ENCODE measurements at places on chromosomes 2 and 18. TPM values are rescaled to one million over a fixed set of nuclear protein-coding genes. Genes with fewer than 3 reads are reported as not detected.

The CKAP2L gene
- total RNA-seq, result not detected

- no peak for DNase-seq
Observed at GRCh38 chr2:160209516-160209856, 9.4 kb upstream of the ITGB6 start.

The C2orf81 gene
- total RNA-seq, result 0.86 TPM

The RAB12 gene
- 100 TPM for total RNA-seq

The EML6 gene
- 0.60 TPM for total RNA-seq

- peak; percentile 61 for DNase-seq
Observed at GRCh38 chr2:158760887-158761286, 34.2 kb upstream of the DAPL1 start.

DNA sequence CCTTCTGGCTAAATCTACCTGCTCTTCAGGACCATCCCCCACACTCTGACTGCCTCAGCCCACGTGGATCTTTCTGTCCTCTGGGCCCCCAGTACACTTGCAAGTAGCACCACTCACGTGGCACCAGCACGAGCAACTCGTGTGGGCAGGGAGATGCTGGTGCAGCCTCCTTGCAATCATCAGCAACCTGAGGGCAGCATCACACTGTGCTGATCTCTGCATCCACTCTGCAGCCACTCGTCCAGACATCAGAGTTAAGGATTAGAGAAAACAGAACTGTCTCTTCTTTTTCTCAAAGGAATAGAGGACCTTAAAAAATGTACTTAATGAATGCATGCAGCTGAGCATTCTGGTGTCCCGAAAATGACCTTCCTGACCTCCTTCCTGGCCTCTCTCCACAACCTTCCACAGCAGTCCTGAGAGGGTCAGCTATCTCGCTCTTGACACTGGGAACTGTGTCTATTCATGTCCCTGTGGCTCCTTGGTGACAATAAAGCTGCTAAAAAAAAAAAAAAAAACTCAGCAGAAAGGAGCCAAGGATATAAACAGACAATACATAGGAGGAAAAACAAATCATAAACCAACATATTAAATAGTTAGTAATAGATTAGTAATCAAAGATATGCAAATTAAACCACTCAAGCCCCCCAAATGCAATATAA is 145.9 kb downstream of the ZBTB7C start:
- no peak for DNase-seq

DNA sequence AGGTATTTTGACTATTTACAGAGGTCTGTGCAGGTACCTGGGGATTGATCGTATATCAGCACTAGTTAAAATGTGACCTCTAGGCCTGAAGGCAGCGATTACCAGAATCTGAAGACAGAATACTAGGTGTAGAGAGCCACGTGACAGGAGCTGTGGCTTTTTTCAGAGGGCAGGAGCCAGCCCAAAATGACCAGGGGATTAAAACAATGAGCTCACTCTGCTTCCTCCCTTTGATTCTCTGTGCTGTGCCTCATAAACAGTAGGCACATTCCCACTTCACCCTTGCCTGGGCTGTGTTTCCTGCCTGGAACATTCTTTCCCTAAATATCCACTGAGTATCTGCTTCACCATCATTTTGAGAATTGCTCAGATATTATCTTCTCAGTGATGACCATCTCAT is 15.2 kb downstream of the ITGAV start:
- DNase-seq, result no peak

The UGT1A8 gene
- not detected for total RNA-seq

DNA sequence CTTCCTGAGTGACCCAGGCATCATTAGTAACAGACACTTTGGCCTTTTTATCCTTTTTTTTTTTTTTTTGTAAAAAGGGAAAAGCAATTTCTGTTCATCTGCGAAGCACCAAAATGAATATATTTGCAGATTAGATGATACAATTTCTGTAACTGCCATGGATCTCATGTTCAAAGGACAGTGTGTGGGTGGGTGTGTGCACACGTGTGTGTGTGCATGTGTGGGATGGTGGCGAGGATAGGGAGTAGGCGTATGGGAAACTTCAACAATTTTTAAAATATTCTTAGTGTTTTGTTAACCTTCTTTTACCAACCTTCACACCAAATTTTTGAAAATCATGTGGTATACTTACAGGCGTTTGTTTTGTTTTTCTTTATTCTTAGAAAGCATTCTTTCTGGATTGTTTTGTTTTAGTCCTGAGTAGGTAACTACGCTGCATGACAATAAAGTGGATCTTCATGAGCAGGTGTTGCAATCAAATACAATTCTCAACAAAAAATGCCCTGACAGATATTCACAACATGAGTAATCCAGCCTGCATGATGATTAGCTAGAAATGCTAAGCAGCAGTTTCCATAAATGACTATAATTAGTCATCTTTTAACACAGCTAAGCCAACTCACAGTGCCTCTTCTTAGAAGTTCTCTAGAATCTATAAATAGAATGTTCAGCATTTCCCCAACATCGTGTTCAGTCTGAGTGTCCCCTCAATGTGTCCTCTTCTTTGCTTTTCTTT is 53.5 kb upstream of the RMDN2 start:
- no peak for DNase-seq

DNA sequence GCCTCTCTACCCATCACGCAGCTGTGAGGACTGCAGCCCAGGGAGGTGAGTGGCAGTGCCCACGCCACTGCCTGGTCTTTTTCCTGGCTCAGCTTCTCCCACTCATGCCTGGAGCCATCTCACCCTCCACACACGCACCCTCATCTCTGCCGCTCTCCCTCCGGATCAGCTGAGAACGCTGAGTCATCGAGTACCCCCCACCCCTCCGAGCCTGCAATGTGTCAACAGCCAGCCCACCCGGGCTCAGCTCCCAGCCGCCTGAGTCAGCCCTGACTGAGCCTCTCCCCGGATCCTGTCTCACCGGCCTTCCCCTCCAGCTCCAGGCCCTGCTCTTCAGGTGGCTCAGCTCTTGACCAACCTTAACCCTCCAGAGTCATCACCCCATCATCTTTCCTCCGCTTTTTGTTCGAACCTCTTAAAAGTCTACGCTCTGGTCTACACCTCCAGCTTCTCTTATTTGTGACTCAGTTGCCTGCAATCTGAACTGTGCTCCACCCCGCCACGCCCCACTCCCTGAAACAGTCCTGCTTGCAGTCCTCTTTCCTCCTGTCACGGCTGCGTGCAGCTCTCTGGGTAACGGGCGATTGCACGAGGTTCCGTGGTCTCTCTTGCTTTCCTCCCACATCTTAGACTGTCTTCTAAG is 94.4 kb upstream of the ASAP2 start:
- no peak for DNase-seq

- DNase-seq, result no peak
Observed at GRCh38 chr18:49531678-49532153, 30.1 kb upstream of the LIPG start.

DNA sequence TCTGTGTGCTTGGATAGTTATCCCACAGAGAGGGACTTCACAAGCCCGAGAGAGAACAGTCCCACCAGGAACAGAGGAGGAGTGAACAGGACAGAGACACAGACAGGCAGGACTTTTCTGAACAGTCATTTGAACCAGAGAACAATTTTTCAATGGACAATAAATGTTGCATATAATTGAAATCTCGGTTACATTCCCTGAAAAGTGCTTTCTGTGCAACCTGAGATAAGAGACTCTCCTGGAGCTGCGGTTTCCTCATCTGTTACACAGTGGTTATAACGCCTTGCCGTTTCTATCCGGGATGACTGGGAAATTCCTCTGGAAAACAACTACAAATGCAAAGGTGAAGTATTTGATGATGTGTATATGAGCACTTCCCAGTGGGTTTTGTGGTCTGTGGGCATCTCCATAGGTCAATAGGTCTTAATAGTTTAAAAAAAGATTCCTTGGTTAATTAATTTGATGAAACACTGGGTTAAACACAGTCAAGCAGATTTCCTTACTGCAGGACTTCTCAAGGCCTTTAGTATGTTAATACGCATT is 87.2 kb upstream of the HPCAL1 start:
- no peak for DNase-seq

The CAVIN2 gene
- 113 TPM for total RNA-seq

The CCDC74B gene
- total RNA-seq, result 0.14 TPM

DNA sequence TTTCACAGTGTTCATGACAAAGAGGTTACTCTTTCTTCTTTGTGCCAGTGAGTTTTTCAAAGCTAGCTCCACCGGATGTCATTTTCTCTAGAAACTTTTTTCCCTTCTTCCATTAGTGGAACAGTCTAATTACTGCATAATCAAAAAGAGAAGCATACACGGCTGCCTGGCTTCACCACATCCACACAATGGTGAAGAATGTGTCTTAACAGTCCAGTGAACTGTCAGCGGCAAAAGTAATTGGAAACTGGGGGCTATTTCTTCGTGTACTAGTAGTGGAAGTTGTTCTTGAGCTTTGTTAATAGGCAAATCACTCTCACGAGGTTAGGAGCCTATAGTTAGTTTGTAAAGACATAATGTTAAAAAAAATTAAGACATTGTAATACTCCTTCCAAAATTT is 32.9 kb upstream of the PIK3C3 start:
- DNase-seq, result no peak

The MAPRE3 gene
- total RNA-seq, result 36.1 TPM

- DNase-seq, result no peak
Observed at GRCh38 chr2:69237070-69237670, 149.9 kb downstream of the GFPT1 start.

The VRK2 gene
- total RNA-seq, result 26.8 TPM

The HOXD3 gene
- 1.4 TPM for total RNA-seq

The MYCN gene
- total RNA-seq, result not detected

- no peak for DNase-seq
Observed at GRCh38 chr2:134758633-134759032, 39.8 kb upstream of the TMEM163 start.

DNA sequence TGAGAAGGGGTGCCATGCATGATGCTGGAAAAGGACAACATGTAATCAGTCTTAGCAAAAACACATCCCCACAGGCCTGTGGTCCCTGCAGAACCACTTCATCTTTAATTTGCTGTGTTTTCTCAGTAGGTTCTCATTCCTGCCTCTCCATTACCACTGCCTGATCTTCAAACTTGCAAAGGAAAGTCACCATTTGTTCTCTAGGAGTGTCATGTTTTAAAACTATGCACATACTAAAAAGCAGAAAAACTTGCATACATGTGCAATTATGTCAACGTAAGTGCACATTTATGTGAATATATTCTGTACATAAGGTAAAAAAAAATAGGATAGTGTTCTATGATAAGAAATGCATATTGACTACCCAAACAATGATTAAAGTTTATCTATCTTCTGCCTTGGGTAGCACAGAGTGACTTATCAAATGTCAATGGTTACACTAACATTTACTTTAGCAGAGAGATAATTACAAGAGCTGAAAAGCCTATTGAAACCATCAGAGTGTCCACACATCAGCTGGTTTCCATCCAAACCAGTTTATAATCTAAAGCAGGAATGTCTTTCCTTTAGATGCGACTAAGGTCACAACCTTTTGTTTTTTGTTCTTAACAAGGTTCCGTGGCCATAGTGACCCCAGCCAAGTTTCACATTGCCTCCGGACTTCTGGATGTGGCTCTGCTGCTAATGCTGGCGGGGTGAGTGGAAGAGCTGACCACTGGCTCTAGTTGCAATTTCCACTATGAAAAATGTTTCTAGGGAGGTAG is 58.7 kb upstream of the RMDN2 start:
- DNase-seq, result no peak

The LRP2 gene
- 0.19 TPM for total RNA-seq

DNA sequence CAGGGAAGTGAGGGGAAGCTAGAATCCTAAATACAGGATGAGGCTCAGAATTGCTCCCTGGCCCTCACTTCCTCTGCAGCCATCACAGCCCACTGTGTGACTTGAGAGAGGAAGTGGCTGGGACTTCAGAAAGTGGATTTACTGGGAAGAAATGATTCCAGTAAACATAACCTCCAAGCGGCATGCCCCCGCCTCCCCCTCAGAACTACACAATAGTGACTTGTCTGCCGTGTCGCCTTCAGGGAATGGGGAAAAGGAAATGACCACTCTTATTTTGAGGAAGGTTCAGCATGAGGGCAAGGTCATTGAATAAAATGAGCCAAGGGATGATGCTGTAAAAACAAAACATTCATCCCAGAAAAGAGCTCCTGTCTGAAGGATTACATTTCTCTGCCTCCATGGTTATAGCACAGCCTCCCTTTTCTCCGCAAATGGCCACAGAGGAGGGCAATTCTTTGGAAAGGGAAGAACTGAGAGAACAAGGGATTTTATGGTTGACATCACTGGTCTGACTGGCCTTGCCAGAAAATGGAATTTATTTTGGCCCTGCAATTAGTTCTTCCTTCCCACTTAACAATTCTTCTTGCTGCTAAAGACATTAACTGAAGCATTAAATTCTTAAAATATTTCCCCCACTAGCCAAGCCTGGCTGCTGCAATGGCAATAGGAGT is 78.9 kb upstream of the DAPL1 start:
- DNase-seq, result peak; percentile 67

GRCh38 chr18:24011123-24011917 is 3.2 kb upstream of the TTC39C start:
- no peak for DNase-seq

The TMEFF2 gene
- total RNA-seq, result not detected

DNA sequence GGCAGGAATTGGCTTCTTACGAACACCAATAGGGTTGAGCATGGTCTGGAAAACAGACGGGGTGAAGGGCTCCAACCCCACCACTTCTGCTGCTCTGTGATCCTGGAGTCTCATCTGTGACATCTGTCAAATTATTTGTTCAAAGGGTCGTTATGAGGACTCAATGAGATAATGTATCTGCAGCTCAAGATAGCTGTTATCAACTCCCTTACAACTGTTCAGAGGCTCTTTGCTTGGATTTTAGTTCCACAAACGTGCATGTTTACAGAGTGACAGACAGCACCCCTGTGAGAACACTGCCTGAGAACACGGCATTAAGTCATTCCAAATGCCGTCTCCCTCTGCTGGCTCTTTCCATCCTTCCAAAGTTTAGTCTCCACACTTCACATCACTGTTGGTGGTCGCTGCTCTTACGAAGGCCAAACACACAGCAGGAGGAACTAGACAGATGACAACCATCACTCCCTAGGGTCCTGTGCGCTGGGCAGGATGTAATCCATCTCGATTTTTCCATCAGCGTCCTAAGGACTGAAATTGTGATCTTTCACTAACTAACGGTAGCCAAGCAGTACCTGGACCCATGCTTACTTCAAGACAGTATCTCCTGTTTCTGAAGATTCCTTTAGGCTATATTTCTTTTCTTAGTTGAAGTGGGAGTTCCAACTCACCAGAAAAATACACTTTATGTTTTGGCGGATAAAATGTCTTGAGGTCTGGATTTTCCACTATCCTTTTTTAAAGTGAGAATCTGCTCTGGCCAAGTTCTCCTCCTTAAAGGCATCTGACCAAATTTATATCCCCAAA is 220.3 kb downstream of the ANAPC1 start:
- DNase-seq, result no peak

DNA sequence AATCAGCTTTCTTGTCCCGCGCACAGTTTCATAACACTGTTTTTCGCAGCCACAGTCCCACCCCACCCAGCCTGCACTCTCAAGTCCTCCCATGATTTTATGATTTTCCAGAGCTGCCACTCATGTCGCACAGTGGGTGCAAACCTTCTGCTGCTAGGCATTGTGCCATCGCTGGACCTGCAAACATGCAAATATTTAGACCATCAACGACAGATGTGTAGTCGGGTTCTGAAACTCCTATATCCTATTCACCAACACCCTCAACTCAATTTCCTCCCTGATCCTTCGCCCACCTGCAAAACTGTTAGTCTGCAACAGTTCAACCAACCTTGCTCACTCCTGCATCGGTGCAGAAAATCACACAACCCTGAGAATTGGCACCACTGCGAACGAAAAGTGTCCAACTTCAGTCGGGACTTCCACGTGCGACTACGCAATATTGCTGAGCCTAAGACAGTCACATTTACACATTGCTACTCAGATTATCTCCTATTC is 871 bp upstream of the ALS2 start:
- peak; percentile 30 for DNase-seq

- DNase-seq, result no peak
Observed at GRCh38 chr18:711310-711656, 1.1 kb downstream of the ENOSF1 start.

- no peak for DNase-seq
Observed at GRCh38 chr18:69031571-69031970, 233.7 kb downstream of the CCDC102B start.
